ENCODE measurements at places on chromosomes 6 and 20. TPM values are rescaled to one million over a fixed set of nuclear protein-coding genes. Genes with fewer than 3 reads are reported as not detected.

NMBR gene
- not detected for total RNA-seq

TBXT gene
- total RNA-seq: not detected

- H3K4me1 ChIP-seq: no peaks in the 10 kb centered on the region
- no peak overlapping the region for H3K27ac ChIP-seq
- H3K36me3 ChIP-seq: no peaks in the 10 kb centered on the region
- no peak for DNase-seq
Observed at GRCh38 chr20:46802722-46803121, 91.9 kb upstream of the EYA2 start.

IMPG1 gene
- total RNA-seq: not detected

CFAP61 gene
- 0.51 TPM for total RNA-seq

GRCh38 chr6:106147476-106147875 lies 61.3 kb downstream of the PRDM1 start:
- H3K36me3 ChIP-seq: no peaks in the 10 kb centered on the region
- peaks cover 2% of the 10 kb centered on the region for H3K27me3 ChIP-seq
- no peak for DNase-seq
- H3K27ac ChIP-seq: no peak overlapping the region
- H3K4me1 ChIP-seq: peaks cover 49% of the 10 kb centered on the region
- H3K4me3 ChIP-seq: no peak overlapping the region

Data from activated CD4-positive, alpha-beta T cell treated with anti-CD3 and anti-CD28 coated beads for 36 hours (primary cell).